ENCODE measurements at places on chromosomes 4 and X. TPM values are rescaled to one million over a fixed set of nuclear protein-coding genes. Genes with fewer than 3 reads are reported as not detected.

CT83 gene
- not detected for total RNA-seq

RASL11B gene
- total RNA-seq = 0.20 TPM

RPS6KA6 gene
- 5.2 TPM for total RNA-seq

TEX13D gene
- not detected for total RNA-seq

PPP2R2C gene
- total RNA-seq = 37.4 TPM

GRID2 gene
- not detected for total RNA-seq

HTN1 gene
- total RNA-seq = not detected

NUDT11 gene
- total RNA-seq = 2.7 TPM

PPEF1 gene
- 1.8 TPM for total RNA-seq
